ENCODE measurements at places on chromosomes 12 and 14. TPM values are rescaled to one million over a fixed set of nuclear protein-coding genes. Genes with fewer than 3 reads are reported as not detected.

- H3K4me1 ChIP-seq = no peaks in the 10 kb centered on the region
- H3K36me3 ChIP-seq = no peaks in the 10 kb centered on the region
- DNase-seq = no peak
- H3K27ac ChIP-seq = no peak overlapping the region
- no peak overlapping the region for H3K4me3 ChIP-seq
These were observed 79.2 kb downstream of the PTCSC3 start for GRCh38 chr14:36097356-36097755.

- H3K36me3 ChIP-seq = peaks cover 24% of the 10 kb centered on the region
- DNase-seq = no peak
- H3K27ac ChIP-seq = peak overlapping the region; percentile 75
- H3K27me3 ChIP-seq = no peaks in the 10 kb centered on the region
- H3K4me1 ChIP-seq = peaks cover 65% of the 10 kb centered on the region
These were observed 6.9 kb downstream of the CDCA4 start for GRCh38 chr14:105014032-105014431.

GRCh38 chr14:58107947-58108552, 44.0 kb downstream of the ARMH4 start:
- H3K4me1 ChIP-seq = no peaks in the 10 kb centered on the region
- no peak for DNase-seq
- H3K27ac ChIP-seq = no peak overlapping the region
- no peaks in the 10 kb centered on the region for H3K36me3 ChIP-seq
- no peaks in the 10 kb centered on the region for H3K27me3 ChIP-seq

DNA sequence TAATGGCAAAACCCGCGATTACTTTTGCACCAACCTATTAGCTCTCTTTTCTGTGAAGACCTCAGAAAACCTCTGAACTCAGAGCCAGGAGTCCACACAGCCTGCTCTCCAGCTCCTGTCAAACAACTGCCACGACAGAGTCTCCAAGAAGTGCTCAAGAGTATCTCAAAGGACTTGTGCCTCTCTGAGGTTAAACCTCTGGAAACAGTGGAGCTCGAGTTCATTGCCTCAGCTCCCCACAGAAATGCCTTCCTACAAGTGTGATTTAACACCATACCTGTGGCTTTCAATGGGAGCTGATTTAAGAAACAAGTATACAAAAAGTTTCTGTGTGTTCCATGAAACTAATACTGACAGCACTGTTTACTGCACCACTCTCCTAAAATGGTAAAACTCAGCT, 20.1 kb downstream of the ACTN1 start:
- peaks cover 43% of the 10 kb centered on the region for H3K4me1 ChIP-seq
- peaks cover under 1% of the 10 kb centered on the region for H3K27me3 ChIP-seq
- H3K36me3 ChIP-seq = peaks cover 4% of the 10 kb centered on the region
- DNase-seq = no peak
- H3K27ac ChIP-seq = no peak overlapping the region

GRCh38 chr12:75525263-75525662, 13.9 kb upstream of the KRR1 start:
- DNase-seq = no peak
- H3K27ac ChIP-seq = no peak overlapping the region
- H3K4me3 ChIP-seq = no peak overlapping the region

DNA sequence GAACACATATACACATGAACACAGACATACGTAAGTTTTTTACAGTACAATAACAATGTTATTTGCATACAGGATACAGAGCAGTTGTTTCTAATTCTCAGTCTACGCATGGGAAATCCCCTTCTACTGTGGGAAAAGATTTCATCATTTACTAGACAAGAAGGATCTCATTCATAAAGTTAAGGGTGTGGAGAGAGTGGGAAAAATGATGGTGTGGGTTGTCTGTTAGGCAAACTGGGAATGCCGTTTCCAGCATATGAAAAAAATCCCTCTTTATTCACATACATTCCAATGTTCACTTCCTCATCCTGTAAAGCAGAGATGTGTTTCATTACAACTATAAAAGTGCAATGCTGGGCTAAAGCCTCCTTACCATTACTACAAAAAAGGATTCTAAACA, 120.9 kb downstream of the SINHCAF start:
- DNase-seq = no peak
- no peaks in the 10 kb centered on the region for H3K27me3 ChIP-seq
- no peak overlapping the region for H3K27ac ChIP-seq
- H3K36me3 ChIP-seq = no peaks in the 10 kb centered on the region

GRCh38 chr12:69204191-69204590, 35.2 kb upstream of the CPSF6 start:
- no peak for DNase-seq
- H3K36me3 ChIP-seq = no peaks in the 10 kb centered on the region
- H3K27me3 ChIP-seq = no peaks in the 10 kb centered on the region
- no peak overlapping the region for H3K4me3 ChIP-seq
- H3K4me1 ChIP-seq = no peaks in the 10 kb centered on the region

DNA sequence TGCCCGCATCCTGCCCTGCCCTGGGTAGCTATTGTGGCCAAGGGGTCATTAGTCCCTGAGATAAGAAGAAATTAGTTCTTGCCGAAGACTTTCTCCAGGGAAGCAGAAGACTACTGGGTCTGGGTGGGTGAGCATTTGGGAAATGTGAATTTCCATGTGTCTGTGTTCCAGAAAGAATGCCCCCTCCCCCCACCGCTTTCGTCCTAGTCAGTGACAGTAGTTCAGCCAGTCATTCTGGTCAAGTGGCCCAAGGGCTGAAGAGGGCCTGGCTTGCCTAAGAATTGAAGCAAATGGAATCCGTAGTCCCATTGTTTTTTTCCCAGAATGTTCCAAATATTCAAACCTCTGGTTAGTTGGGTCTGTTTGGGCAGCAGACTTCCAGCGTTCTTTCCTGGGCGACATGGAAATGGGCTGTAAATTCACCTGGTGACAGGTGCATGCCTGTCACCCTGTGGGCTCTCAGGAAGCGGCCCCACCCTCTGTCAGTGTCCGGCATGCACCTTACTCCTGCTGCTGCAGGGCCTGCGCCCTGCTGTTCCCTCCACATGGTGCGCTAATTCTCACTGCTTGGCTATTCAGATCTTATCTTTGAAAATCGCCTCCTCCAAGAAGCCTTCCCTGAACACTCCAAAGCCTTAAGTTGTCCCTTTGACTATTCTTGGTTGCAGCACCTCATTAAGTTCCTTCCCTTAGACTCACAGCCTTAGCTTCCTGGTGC, 1.4 kb upstream of the RFLNA start:
- H3K4me1 ChIP-seq = no peaks in the 10 kb centered on the region
- no peak overlapping the region for H3K4me3 ChIP-seq
- H3K27me3 ChIP-seq = no peaks in the 10 kb centered on the region
- H3K36me3 ChIP-seq = no peaks in the 10 kb centered on the region

DNA sequence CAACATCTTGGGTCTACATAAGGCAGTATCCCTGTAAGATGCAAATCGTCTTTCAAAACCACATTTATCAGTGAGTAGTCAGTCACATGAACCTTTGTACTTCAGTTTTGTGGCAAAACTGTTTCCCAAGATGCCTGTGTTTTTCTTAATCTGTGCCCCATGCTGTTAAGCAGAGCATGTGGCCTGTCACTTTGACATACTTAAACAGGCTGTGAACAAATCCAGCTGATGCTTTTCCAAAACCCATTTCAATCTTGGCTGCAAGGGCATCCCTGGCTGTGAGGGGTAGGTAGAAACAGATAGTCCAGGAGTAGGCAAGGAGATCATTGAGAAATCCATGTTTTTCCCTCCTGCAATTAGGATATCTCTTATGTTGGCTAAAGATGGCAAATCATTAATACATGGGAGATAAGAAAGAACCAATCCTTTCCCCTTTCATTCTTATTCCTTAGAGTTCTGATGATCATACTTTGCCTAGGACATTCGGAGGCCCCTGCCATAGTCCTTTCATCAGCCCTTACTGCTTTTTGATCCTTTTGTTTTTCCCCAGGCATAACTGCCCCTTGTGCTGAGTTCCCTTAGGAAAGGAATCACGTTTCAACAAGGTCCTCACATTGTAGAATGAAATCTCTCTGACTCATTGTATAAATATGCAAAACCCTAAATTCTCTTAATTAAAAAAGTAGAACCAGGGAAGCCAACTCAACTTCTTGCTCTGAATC, 121.1 kb upstream of the EEA1 start:
- no peak overlapping the region for H3K27ac ChIP-seq
- no peaks in the 10 kb centered on the region for H3K4me1 ChIP-seq
- no peaks in the 10 kb centered on the region for H3K27me3 ChIP-seq
- DNase-seq = no peak
- no peak overlapping the region for H3K4me3 ChIP-seq

DNA sequence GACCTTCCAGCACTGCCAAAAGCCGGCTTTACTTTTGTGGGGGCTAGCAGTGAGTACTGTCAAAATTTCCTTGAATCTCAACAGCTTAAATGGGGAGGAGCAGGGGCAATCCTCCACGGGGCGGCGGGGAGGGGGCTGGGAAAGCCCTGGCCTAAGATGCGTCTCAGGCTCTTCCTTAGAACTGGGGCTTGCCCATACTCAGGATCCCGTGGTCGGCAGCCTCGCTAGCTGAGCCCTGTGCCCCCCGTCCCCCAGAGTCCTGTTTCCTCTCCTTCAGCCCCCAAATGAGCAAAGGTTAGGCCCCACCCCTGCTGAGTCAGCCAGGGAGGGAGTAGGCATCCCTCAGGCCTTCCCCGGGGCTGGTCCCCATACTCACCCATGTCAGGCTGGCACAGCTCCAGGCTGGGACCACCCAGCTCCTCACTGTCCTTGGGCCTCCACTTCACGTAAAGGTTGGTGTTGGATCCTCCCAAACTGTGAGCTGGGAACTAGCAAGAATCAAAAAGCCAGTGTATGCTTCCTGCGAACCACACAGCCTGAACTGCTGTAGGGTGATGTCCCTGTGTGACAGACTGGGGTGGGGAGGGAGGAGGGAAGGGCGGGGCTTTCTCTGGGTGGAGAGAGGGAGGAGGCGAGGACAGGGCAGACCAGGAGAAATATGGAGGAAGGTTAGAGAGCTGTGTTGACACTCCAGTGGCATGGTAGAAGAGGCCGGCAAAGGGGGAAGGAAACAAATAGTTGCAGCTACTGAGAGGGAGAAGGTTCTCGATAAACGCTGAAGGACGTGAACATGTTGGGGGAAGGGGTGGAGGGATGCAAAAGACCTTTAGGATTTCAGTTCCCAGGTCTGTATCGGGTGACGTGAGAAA, 5.9 kb upstream of the BAZ2A start:
- peak overlapping the region; percentile 83 for H3K4me3 ChIP-seq
- H3K27ac ChIP-seq = peak overlapping the region; percentile 90
- peak; percentile 78 for DNase-seq
- H3K4me1 ChIP-seq = peaks cover 57% of the 10 kb centered on the region

- no peaks in the 10 kb centered on the region for H3K4me1 ChIP-seq
- H3K36me3 ChIP-seq = no peaks in the 10 kb centered on the region
- H3K4me3 ChIP-seq = no peak overlapping the region
- H3K27ac ChIP-seq = no peak overlapping the region
These were observed 38.0 kb downstream of the RCOR1 start for GRCh38 chr14:102630405-102630804.

GRCh38 chr14:80215081-80215480, 3.8 kb upstream of the DIO2 start:
- no peak overlapping the region for H3K27ac ChIP-seq
- H3K4me1 ChIP-seq = no peaks in the 10 kb centered on the region
- DNase-seq = no peak

DNA sequence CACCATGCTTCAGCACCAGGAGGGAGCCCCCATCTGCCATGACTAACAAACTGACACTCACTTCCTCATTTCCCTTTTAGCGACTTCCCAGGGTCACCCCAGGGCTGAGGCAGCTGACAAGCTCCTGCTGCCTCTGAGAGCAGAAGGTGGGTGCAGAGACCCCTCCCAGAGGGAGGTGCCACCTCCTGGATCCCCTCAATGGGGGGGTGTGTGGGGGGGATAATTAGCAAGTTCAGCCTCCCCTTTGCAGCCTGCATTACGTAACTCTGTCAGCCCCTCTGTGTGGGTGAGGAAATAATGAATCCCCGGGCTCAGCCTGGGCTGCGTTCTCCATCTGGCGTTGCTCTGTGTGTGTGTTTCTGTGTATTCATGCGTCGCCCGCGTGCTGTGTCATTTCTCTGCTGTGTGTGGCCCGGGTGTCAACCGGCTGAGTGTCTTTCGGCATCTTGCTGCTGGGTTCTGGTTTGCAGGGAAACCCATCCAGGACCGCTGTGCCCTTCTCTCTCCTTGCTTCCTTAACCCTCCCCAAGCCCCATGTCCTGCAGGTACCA, 28.0 kb downstream of the NOS1 start:
- no peak overlapping the region for H3K4me3 ChIP-seq
- H3K27ac ChIP-seq = no peak overlapping the region
- no peak for DNase-seq
- H3K4me1 ChIP-seq = no peaks in the 10 kb centered on the region

DNA sequence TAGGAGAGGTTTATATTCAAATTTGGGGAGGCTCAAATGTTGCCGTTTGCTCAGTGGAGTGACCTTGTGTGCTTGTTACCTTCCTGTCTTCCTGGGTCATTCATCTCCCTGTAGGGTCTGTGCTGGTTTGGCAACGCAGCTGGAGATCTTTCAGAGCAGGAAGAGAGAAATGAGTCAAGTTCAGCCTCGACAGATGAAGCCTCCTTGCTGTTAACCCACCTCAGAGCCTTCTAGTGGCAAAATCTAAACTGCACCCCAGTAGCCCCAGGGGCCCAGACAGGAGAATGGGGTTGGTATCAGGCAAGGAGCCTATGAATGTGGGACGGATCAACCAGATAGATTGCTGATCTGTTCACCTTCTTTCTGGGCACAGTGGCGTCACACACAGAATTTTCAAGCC, 999.3 kb downstream of the VRK1 start:
- DNase-seq = no peak
- H3K4me1 ChIP-seq = peaks cover 11% of the 10 kb centered on the region

- no peaks in the 10 kb centered on the region for H3K27me3 ChIP-seq
- no peak for DNase-seq
- H3K4me1 ChIP-seq = no peaks in the 10 kb centered on the region
- H3K27ac ChIP-seq = no peak overlapping the region
These were observed 288.7 kb downstream of the NAV3 start for GRCh38 chr12:78119351-78119918.

DNA sequence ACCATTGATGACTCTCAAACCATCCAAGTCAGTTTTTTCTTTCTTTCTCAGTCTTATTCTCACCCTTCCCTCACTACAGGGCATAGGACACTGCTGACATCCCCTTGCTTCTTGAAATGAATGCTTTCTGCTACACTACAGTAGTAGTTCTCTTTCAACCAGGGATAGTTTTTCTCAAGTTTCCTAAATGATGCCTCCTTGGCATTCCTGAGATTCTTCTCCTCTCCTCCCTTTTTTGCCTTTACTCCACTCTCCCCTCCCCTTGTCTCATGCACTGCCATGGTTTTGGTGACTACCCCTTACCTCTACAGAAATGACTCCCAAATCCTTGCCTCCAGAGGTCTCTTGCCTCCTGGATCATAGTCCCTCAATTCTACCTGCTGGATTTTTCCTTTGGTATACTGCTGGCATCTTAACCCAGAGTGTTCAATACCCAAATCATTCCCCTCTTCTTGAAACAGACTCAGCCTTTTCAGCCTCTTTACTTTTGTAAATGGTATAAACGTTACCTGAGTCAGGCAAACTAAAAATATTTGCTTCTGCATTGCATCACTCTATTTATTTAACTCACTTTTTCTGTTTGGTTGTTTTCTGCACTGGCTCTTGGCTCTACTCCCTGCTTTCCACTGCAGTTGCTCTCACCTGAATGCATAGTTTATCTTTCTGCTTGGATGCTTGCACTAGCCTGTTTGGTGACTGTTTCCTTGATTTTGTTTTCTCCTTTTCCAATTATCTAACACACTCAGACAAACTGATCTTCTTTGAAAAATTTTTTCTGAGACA, 211.6 kb upstream of the IGF1 start:
- H3K36me3 ChIP-seq = no peaks in the 10 kb centered on the region
- no peak for DNase-seq

C12orf54 gene
- total RNA-seq = not detected

TAMALIN gene
- total RNA-seq = 38.4 TPM

CCDC177 gene
- not detected for total RNA-seq

B4GALNT3 gene
- 0.70 TPM for total RNA-seq

ABCD2 gene
- total RNA-seq = 12.2 TPM
